CD4-positive, alpha-beta T cell treated with Interferon alpha-2 for 1 hour (primary cell): ENCODE measurements at places on chromosomes 7 and 10.

DNA sequence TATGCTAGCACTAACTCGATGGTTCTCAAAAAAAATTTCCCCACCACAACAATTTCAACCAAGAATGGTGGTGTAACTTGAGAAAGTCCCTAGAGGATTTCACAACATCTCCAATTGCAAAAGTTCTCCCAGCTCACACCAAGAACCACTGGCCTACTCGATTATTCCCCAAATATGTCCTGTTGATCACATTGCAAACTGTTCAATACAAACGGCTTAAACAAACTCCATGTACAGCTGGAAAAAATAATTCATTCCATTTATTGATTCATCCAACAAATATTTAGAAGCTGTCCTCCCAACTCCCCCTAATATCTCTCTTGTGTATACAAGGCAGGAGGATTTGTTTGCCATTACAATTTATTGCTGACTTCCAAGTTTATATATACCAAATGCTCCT, 19.1 kb downstream of the TMEM176B start:
- no peak for DNase-seq

DNA sequence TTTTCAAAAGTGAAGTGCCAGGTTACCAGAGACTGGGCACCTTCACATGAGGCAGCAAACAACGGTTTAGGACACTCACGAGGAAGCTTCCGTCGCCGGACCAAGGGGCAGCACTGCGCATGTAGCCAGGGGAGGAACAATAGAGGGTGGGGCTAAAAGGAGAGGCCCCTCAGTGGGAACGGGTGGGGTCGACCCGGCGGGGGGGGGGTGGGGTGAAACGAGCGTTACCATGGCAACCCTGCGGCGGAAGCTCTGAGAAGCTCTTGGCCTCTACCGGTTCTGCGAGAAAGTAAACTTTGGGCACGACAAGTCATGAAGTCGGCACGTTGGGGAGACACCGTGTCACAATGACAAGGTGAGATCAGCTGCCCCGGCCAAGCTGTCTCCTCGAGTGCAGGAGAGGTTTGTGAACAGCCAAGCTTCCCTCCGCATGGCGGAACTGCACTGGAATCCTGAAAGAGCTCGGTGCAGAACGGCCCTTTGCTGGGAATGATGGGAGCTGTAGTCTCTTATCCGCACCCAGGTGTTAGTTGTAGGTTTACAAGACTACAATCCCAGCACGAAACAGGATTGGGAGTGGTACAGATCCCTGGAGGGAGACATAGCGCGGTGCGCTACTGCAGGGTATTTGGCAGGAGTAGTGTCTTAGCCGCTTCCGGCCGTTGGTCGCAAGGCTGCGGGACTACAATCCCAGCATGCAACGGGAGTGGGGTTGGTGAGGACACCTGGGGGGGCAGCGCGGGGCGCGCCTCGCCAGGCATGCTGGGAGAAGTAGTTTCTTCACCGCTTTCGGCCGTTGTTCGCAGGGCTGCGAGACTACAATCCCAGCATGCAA, 72.8 kb upstream of the ZNF722 start:
- peak; percentile 94 for DNase-seq

DNA sequence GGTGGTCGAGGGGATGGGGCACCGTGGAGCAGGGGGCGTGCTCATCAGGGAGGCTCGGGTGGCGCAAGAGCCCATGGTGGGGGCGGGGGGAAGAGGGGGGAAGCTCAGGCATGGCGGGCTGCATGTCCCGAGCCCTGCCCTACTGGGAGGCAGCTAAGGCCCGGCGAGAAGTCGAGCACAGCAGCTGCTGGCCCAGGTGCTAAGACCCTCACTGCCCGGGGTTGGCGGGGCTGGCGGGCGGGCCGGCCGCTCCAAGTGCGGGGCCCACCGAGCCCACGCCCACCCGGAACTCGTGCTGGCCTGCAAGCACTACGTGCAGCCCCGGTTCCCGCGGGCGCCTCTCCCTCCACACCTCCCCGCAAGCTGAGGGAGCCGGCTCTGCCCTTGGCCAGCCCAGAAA, 55.0 kb upstream of the FAM171A1 start:
- DNase-seq, result no peak

DNA sequence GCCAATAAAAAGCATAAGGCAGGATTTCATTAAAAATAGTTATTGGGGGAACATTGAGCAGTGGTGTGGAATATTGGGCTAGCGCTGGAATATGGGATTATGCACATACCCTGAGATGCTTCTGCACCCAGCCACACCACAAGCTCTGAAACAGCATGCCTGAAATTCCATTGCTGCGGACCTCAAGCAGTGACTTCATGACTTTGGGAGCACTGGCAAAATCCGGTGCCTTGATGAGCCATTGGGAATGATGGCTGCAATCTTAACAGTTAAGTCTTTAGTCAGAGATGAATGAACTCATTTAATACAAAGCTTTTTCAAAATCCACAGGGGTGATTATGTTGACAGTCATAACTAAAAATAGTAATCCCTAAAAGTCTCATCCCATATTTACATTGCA, 274.7 kb upstream of the MTPN start:
- DNase-seq, result no peak

DNA sequence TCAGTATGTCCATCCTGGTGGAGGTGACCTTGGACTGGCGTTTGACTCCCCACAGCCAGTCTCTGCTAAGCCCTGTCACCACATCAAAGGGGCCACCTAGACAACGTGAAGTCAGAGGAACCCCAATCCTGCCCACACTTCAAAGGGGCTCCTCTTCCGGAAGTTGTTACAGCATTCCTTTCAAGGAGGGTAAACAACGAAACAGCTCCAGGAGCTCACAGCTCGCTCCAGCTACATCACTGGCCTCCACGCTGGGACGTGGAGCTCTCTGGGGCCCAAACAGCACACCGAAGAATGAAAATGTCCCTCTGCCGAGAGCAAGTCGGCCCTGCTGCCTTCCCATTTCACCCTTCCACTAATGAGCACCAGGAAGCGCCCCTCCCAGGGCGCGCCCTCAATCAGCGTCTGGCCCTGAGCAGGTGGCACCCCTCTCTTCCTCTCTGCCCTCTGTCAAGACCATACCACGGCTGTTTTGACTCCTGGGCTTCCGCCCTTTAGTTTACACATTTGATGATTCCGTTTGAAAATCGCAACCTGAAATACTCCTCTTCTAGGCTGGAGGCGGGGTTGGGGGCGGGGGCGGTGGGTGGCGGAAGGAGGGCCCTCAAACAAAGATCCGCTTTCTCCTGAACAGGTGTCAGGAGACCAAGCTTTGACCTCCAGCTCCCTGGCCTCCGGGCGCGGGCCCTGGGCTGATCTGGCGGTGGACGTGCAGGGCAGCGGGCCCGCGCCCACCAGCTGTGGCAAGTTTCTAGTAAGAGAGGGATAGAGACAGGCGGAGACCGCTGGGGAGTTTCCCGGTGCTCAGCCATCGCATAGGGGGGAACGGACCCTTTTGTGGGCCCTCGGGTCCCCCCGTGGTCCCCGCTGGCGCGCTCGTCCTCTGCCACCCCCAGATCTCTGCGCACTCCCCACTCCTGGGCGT, 53.1 kb upstream of the KDM7A start:
- peak; percentile 81 for DNase-seq

DNA sequence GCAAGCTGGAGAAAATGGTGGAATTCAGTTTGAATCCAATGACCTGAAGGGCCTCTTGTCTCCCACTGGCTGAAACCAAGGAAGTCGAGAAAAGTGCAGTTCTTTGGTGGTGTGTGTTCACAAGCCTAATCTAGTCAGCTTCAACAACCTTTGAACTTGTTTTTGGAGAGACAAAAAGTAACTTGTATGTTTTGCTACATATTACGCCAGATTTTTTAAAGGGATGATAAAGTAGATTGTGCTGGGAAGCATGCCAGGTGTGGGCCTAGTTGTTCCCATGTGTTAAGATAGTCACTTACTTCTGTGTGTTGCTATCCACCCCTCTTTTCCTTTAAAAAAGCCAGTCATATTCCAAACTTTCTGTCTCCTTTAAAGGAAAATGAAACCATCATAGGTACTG, 79.7 kb upstream of the FAM3C start:
- DNase-seq, result no peak

DNA sequence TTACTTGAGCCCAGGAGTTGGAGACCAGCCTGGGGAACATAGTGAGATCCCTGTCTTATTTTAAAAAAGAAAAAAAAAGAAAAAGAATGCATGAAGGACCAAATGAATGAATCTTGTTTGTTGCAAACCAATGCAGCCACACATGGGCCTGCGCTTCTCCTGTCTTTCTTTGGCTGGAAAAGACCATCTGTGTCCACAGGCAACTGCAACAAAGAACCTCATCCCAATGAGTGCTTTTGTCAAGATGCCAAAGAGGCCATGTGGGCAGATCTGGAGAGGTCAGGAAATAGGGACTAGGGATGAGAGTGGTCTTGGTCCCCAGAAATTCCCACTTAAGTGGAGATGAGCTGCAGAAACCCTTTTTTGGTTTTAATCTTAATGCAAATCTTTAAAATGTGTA, 49.8 kb upstream of the DUSP5 start:
- no peak for DNase-seq

- DNase-seq, result no peak
Observed at GRCh38 chr7:16044645-16045044, 358.2 kb upstream of the MEOX2 start.

- no peak for DNase-seq
Observed at GRCh38 chr7:120794106-120794729, 63.7 kb downstream of the TSPAN12 start.

- no peak for DNase-seq
Observed at GRCh38 chr7:117837841-117838240, 35.4 kb downstream of the CTTNBP2 start.

DNA sequence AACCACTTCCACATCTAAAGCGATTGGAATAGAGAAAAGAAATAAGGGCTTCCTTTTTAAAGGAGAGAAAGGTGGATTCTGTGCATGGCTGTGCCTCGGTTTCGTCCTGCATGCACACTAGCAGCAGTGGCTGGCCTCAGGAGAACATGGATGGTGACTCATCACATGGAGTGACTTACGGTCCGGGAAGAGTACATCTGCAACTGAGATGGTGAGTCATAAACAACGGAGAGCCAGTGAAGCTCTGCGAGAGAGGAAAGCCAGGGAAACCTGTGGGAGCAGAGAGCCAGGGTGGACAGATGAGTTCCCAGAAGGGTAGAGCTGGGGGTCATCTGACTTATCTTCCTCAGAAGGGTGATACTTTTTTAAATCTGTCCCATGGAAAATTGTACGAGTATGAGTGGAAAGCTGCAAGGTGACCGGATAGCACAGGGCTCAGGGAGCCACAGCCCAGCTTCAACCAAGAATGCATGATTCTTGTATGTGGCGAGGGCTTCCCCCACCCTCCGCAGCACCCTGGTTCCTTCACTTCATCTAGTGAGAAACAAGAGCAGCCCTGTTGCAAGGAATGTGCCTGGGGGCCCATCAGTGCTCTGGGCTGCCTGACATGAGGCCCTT, 259.1 kb downstream of the KLF6 start:
- no peak for DNase-seq

- no peak for DNase-seq
Observed at GRCh38 chr10:116891208-116891607, 41.9 kb downstream of the ENO4 start.

DNA sequence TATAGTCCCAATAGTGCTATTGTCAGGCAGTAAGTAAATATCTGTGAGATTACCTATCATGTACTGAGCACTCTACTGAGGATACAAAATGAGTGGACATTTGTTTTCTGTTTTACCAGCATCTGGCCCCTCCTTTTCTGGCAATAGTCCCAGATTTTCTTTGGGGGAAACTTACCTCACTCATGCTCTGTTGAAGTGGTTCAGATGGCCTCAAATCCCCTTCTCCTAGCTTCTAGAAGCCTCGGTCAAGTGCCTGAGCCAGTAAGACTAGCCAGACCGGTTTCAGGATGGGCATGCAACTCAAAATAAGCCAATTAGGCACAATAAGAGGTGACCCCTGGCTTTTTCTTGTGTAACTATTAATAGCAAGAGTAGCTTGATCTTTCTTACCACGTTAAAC, 19.7 kb downstream of the TRDMT1 start:
- no peak for DNase-seq

DNA sequence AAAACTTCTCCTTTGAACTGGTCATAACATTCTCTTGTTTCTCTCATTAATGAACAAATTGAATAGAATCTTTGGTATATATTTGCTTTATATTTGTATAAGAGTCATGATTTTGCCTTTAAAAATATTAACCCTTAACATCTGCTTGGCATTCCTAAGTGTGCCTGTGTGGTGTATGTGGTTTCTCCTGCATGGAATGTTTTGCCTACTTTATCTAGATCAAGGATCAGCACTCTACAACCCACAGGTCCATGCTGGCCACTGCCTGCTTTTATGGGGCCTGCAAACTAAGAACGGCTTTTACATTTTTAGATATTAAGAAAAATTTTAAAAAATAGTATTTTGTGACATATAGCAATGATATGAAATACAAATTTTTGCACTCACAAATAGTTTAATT, 4.3 kb upstream of the LAMB4 start:
- no peak for DNase-seq

DNA sequence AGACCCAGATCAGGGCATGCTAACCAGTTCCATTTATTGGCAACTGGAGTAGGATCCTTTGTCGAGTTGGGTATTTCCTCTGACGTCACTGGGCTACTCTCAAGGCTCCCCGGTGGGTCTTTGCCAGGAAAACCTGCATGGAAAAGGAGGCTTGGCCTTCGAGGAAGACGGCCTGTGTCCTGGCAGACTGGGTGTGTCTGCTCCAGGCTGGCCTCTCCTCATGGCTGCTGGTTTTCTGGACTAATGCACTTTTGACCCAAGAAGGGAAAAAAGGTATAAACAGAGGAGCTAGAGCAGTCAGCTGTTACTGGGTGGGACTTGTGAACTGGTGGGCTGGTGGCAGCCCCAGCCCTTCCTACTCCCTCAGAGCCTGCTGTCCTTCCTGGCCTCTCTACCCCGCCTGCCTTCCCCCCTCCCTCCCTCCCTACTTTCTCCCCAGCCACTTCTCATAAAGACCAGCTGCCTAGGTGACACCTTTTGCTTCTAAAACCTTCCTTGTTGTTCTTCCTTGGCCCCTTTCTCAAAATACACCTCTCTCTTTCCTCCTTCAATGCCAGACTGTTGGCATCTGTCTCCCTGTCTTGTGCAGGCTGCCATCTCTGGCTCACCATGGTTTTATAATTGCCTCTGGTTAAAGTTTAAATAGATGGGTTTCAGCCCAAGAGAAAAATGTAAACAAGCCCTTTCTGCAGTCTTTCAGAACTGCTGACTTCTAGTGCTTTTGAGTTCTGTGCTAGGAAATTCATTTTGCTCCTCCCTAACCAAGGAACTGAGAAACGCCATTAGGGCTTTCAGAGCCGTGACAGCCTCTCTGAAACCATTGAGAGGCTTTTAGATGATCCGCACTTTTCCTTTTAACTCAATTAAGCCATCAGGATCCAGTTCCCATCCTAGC, 101.8 kb upstream of the MKLN1 start:
- DNase-seq, result no peak

GRCh38 chr10:43160046-43160920, 22.0 kb downstream of the CSGALNACT2 start:
- DNase-seq, result no peak

- DNase-seq, result no peak
Observed at GRCh38 chr7:151601521-151602305, 82.0 kb upstream of the RHEB start.

DNA sequence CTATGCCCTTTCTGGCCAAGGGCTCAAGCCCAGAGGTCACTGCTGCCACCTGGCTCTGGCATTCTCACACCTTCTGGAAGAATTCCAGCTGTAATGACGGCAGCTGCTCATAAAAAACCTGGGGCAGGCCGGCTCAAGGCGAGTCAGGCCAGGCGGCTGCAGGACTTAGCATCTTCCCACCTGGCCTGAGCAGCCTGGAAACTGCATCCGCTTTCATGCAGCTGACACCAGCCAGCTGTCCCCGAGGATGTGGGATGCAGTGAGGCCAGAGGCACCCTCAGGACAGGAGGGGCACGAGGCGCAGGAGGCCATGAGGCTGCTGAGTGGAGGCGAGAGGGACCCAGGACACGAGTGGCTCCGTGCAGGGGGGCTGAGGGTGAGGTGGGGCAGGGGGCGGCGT, 47.5 kb upstream of the ADGRA1 start:
- no peak for DNase-seq
